ENCODE measurements at places on chromosomes 5 and 9.
A peak's percentile ranks its signal among the peaks of the same experiment; 100 is the strongest.

- DNase-seq = no peak
Measured at GRCh38 chr5:161548487-161549094, 2.1 kb upstream of the GABRB2 start.

- DNase-seq = no peak
Measured at GRCh38 chr9:116155698-116156039, 2.1 kb downstream of the PAPPA start.

DNA sequence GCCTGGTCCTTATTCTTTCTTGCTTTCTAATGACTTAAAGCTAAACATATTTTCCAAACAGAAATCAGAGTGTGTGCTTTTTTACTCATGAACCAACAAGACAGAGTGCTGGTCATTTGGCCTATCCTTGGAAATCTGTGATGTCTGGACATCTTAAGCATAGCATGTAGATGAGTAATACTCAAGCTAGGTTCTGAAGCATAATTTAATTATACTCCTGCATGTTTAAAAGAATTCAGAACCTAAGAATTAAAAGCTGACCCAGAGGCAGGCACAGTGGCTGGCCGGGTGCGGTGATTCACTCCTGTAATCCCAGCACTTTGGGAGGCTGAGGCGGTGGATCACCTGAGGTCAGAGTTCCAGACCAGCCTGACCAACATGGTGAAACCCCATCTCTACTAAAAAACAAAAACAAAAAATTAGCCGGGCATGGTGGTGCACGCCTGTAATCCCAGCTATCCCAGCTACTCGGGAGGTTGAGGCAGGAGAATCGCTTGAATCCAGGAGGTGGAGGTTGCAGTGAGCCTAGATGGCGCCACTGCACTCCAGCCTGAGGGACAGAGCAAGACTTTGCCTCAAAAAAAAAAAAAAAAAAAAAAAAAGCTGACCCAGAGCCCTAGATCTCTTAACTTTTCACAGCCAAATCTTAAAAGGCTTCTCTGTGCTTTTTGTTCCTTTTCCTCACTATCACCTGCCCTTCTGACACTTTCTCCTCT, 16.2 kb upstream of the TJP2 start:
- DNase-seq = no peak

GRCh38 chr5:140165101-140165922, 9.7 kb upstream of the CYSTM1 start:
- no peak for DNase-seq

DNA sequence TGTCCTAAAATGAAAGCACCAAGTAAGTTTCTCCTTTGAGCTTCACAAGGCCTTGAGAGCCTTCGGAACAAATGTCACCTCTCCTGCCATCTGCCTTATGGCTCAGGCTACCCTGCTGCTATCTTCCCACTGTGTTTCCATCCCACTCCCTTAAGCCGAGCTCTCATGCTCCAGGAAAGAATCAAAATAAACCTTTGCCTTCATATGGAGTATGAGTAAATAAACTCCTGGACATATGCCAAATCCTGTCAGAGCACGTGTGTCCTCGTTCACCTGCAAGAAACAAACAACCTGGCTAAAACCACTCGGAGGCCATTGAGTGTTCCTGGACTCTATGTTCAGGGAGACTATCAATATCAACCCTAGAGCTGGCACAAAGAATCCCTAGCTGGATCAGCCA, 122.3 kb upstream of the CCDC112 start:
- DNase-seq = no peak

DNA sequence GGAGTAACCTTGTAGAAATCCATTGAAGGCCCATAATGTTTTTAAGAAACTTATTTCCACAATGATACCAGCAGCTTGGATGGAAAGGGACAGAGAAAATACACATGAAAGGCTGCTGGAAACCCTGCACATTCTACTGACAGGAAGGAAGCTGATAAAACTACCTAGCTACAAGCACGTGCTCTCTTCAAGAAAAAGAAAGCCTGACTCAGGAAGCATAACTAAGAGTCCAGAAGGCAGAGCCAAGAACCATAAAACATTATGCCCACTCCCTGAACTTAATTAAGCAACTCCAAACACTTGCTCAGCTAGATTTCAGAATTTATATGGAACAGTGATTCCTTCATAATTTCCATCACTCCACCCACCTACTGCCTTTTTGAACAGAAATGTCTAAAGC, 430.8 kb downstream of the SEMA5A start:
- no peak for DNase-seq

DNA sequence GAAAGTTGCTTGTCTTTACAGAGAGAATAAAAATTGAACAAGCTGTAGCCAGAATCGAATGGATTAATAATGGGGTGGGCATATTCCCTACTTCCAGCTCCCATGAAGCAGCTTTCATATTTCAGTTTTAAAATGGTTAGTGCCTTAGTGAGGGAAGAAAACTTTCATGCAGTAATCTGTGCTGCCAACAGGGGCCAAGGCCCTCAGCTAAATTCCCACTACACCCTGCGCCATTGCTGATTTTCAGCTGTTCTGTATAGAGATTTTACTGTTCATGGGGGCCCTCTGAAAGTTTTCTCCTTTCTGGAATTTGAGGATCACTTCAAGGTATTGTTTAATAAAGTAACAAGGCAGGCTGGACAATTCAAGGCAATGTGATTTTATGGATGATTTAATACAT, 58.2 kb downstream of the CAST start:
- no peak for DNase-seq

DNA sequence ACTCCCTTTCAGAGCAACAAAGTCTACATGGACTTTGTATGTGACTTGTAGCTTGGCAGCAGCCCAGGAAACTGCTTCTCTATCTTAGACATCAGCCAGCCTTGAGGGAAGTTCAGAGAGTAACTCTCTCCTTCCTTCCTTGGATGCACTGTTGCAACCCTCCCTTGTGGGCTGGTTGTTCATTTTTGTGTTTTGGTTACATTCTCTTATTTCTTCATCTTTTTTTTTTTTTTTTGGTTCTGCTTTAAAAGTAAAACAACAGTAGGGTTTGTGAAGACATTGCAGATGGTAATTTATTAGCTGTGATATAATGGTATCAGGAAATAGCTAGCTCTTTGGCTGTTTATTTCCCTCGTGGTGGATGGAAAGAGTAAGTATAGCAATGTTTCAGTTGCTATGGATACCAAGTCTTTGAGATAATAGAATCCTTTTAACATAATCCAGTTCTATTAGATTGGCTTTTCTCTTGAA, 97.9 kb upstream of the MAMDC2 start:
- no peak for DNase-seq

GRCh38 chr5:86861512-86861911, 243.8 kb downstream of the COX7C start:
- DNase-seq = no peak

DNA sequence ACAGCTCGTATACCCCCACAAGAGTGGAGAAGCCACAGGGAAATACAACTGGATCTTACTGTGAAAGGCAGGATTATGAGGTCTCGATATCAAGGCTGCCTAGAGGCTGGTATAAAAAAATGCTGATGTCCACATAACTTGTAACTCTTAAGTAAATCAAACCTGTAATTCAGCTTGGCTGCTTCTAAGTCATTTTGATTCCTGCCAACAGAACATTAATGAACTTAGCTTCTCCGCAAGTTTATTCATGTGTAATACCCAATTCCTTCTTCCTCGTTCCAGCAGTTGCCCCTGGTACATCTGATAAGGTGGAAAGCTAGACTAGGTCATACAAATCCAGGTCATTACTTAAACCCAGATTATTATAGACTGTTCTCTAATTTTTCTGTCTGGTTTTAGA, 16.4 kb upstream of the SMIM15 start:
- no peak for DNase-seq

GRCh38 chr5:78633700-78634099, 14.9 kb downstream of the LHFPL2 start:
- no peak for DNase-seq

- DNase-seq = no peak
Measured at GRCh38 chr5:114716955-114717354, 355.1 kb downstream of the KCNN2 start.

DNA sequence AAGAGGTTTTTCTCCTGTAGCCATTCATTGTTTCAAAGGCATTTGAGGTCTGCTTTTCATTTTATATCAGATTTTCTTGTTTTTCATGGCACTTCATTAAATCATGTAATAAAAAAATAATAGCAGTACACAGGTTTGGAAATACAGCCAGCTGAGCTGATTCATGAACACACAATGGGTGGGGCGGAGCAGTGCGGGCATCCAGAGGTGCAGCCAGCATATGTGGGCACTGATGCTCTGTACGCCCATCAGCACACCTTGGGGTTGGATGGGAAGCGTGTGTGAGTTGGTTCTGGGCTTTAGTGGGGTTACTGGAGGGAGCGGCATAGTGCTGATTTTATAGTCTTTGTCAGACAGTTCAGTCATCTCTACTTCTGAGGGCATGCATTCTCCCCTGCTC, 54.2 kb upstream of the IRX4 start:
- DNase-seq = no peak

DNA sequence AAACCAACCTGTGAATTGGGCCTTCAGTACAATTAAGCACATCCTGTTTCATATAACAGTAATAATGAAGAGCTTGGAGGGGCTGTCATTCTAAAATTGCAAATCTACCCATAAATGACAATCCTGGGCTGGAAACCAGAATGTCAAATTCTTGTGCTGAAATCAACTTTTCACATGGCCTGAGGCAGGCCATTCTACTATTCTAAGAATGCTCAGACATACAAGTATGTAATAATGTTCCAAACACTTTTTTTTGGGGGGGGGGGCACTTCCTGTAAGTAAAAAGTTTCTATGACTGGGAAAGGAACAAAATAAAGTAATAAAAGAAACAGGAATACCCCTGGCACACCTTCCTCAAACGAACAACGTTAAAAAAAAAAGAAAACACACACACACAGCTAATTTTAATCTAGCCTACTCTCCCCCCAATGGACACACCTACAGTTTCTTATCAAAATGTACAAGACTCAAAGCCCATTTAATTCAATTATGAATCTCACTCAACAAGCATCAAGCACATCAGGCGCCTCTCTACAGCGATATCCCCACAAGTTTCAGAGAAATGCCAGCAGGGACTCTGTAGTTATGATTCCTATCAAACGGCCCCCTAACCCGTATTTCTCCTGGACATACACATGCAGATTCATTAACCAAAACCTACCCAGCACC, 1.4 kb downstream of the ETF1 start:
- no peak for DNase-seq

- DNase-seq = no peak
Measured at GRCh38 chr5:132207778-132208177, 19.9 kb downstream of the P4HA2 start.

- DNase-seq = no peak
Measured at GRCh38 chr9:100601216-100601615, 23.3 kb downstream of the CAVIN4 start.

DNA sequence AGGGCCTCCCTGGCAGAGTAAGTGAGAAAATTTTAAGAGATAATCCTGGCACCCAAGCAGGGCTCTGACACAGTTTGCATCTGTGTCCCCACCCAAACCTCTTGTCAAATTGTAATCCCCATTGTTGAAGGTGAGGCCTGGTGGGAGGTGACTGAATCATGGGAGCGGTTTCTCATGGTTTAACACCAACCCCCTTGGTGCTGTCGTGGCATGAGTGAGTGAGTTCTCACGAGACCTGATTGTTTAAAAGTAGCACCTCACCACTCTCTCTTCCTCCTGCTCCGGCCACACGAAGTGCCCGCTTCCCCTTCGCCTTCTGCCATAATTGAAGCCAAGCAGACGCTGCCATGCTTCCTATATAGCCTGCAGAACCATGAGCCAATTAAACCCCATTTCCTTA, 80.1 kb downstream of the FBXW11 start:
- DNase-seq = no peak

DNA sequence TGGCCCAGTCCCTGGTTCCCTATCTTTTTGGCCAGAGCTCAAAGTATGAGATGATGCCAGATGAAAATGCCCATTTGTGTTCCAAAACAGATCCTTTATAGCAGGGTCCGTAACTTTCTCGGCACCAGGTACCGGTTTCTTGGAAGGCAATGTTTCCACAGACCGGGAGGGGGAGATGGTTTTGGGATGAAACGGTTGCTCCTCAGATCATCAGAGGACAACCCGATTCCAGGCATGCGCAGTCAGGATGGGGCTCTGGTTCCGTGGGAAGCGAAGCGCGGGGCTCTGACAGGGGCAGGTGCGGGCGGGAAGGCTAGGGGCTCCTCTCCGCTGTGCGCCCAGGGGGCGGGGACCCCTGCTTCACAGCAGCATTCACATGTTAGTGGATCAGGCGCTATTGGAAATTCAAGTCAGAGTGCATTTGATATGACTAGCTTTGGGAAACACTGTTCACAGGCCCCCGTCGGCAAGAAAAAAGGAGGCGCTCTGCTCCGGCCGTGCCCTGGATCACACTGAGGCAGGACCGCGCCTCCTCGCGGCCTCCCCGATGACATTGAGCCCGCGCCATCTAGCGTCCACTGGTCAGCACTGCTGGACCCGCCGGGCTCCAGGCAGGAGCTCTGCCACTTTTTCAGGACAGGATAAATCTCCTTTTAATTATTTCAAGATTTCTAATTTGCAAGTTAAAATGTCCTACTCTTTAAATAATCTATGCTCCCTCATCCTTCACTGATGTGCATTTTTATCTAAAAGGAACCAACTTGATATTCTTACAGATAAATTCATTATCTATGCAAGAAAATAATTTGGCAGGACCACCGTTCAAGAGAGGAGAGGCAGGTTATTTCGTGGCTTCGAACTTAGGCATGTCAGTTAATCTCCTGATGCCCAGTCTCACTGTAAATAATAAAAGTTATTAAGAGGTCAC, 190.0 kb downstream of the FANCC start:
- peak; percentile 46 for DNase-seq

DNA sequence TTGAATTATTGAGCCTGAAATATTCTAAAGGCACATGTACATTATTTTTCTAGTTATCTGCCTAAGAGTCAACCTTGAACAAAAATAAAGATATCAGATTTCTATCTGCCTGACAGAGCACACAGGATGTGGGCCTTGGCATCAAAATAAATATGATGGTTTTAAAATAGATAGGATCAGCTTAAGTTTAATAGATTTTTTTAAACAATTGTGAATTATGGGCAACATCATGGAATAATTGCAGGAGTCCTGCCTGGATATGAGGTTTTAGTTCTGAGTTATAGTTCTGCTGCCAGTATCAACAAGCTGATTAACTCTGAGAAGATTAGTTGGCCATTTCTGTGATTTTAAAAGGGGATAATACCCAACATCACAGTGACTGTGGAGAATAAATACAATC, 107.0 kb upstream of the PCA3 start:
- DNase-seq = no peak

GRCh38 chr9:120698766-120699165, 15.5 kb downstream of the MEGF9 start:
- DNase-seq = no peak

GRCh38 chr5:79108792-79109191, 2.8 kb upstream of the BHMT start:
- DNase-seq = no peak

- DNase-seq = no peak
Measured at GRCh38 chr5:66113160-66113559, 30.9 kb upstream of the SREK1 start.

DNA sequence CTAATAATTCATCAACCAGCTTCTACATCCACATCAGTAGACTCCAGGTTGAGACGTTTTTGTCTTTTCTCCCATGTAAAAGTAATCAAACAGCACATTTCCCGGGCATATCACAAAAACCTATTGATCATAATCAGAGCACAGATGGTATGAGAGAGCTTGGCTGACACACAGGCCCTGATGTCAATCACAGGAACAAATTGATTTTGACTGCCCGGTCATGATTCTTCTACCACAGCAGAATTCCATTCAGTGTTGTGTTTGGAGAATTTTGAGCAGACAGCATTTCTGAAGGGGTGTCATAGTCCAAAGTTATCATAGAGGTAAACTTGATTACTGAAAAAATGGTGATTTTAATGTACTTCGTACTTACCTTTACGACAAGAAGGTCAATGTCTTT, 351.1 kb downstream of the ZSWIM6 start:
- no peak for DNase-seq

- DNase-seq = no peak
Measured at GRCh38 chr9:134735441-134736175, 94.0 kb downstream of the COL5A1 start.
